ENCODE measurements at places on chromosomes 6 and 20.

DNA sequence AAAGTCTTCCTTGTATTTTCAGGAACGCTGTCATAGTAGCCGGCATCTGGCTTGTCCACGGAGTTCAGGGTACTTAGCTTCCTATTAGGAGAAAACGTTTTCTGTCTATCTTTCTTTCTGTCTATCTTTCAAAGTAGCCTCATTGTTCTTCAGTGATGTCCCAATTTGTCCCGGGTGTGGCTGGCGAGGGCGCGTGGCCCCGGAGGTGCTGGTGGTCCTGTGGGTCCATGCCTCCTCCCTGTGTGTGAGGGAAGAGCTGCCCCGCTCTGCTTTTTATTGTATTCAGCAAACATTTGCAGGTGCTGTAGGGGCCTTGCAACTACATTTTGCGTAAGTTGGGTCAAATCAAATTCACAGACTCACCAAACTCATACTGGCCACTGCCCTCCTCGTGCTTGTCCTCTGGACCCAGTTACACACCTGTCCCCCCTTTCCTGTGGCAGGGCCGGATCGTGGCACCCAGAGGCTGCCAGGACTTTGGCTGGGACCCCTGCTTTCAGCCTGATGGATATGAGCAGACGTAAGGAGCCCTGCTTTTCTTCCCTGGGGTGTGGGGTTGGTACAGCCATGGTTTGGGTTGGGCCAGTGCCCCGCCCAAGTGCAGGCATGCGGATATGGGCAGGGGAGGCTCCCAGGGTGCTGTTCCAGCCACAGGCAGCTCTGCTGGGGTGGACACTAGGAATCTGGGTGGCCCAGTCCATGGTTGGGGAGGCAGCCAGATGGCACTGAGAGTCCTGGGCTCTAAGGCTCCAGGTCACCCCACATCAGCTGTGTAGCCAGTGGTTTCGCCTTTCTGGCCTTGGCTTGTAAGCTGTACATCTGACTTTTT lies 12.3 kb downstream of the ITPA start:
- no peak for DNase-seq

- no peak for DNase-seq
Measured at GRCh38 chr6:113944701-113945100, 26.2 kb downstream of the HDAC2 start.

GRCh38 chr20:32411955-32412706 lies 54.0 kb downstream of the ASXL1 start:
- DNase-seq: no peak

DNA sequence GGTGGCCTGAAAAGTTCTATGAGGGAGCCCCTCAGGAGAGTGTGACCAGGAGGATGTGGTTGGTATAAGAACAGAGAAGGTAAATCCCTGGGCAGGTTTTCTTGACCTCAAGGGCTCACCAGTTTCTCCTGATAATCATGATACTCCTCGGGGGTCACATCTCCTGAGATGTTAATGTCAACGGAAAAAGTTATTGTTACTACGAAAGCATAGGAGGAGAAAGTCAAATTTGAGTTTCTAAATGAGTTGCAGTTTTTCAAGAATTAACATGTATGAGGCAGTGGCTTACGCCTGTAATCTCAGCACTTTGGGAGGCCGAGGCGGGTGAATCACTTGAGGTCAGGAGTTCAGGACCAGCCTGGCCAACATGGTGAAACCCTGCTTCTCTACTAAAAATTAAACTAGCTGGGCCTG lies 23.4 kb downstream of the MGME1 start:
- DNase-seq: no peak

DNA sequence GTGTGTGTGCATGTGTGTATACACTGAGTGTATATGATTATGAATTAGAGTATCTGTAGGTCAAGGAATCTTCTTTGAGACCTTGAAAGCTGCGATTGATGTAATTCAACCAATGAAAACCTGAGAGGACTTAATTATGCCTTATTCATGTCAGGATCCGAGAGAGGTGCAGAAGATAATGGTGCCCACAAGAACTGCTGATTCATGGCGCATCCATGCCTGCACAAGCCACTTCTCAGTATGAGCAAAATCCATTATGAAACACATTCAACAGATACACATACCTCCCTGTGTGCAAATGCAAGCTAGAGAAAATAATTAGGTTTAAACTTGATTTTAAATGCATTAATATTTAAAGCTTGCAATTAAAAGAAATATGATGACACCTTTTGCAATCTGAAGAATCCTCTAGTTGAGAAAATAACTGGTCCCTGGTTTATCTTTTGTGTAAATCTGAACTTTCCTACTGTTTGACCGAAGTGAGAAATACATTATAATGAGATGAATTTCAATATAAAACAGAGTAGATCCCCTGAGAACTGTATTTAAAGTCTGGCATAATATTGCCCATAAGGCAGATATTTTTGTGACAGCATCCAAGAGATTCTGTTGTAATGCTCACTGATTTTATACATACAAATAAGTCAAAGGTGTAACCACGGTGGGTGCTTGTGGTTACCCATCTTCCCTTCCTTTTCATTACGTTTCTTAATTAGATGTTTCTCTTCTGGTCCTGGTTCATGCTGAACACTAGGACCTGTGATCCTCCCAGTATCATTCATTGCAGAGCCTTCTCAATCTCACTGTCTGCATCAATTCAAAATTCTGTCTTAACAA lies 45.6 kb downstream of the LY86 start:
- DNase-seq: no peak

DNA sequence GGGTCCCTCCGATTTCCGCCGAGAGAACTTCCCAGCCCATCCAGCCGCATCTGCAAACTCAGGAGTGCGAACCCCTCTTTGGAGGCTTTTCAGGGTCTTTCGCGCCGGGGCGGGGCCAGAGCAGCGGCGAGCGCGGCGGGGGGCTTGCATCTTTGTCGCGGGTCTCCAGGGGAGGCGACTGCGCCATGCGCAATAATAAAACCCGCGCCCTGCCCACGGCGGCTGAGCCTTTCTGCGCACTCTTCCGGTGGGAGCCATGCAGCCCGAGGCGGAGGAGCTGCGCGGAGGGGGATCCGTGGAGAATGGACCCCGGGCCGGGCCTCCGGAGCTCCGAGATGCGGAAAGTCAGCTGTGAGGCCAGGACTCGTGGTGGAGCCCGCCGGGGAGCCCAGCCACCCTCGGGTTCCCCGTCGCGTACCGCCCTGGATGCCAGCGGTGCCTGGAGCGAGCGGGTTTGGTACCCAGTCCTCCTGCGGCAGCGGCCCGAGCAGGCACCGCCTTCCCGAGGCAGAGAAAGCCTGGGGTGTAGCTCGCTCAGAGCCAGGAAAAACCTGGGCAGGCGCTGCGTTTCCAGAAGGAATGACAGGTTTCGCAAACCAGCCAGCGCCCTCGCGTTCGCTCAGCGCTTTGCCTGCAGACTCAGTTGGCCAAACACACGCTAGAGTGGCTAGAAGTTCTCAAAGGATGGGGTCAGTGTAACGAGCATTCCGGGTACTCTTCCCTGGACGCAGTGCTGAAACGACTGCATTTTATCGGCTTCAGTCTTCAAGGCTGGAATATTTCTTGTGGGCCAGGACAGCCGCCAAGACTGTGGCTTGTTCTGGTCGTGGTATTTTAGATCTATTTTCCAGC lies 1.2 kb downstream of the AKAP12 start:
- no peak for DNase-seq

DNA sequence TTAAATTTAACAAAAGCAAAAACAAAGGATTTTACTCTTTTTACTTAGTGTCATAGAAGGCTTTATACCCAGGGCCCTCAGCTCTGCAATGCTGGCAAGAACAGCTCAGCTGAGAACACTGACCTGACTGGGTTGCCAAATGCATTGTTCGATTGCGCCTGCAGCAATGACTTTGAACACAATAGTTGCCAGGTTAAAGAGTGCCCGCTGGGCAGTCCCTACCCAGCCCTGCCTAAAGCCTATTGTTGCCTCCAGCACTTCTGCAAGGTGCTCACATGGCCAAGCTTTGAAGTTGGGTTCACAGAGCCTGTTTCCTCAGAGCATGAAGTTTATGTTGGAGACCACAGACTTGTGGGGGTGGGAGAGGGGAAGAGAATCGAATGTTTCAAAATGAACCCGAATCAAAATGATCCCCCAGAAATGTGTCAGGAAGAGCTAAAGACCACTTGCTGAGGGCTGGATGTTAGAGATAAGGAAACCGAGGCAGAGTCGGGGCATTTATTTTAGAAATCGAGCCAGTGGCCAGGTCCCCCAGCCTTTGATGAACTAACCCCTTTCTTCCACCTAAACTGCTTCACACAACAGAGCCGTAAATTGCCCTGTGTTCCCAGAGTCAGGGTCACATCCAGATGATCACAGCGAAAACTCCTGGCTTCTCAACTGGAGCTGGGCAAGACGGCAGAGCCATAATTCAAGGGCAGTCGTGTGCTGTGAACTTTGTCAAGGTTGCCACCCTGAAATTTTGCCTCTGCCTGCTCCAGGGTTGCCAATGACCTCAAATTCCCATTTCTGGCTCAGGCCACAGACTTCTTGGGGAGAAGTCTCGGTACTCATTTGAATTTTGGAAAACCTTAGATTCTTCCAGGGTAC lies 55.0 kb downstream of the FOXA2 start:
- DNase-seq: no peak

DNA sequence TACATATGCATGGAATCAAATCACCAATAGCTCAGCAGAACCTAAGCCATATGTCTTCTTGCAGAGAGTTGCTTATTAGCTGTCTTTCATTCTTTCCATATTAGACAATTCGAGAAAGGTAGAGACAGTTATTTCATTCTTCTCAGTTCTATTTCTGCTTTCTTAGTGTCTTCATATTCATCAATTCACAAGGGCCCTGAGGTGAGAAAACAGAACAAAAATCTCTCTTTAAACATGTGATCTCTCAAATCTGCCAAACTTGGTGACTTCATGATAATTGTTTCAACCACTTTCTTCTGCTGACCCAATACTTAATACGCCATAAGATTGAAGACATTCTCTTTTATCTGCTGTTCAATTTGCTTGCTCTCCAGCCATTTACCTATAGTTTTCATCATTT lies 229.7 kb upstream of the MARCKS start:
- DNase-seq: no peak

GRCh38 chr20:32380745-32381144 lies 22.6 kb downstream of the ASXL1 start:
- DNase-seq: no peak

GRCh38 chr6:165872311-165872710 lies 209.3 kb upstream of the PDE10A start:
- DNase-seq: no peak
